ENCODE measurements at places on chromosomes 4 and X. TPM values are rescaled to one million over a fixed set of nuclear protein-coding genes. Genes with fewer than 3 reads are reported as not detected.

Gene IBSP
- polyA plus RNA-seq, result not detected

Gene S100G
- not detected for polyA plus RNA-seq

Gene HTN1
- not detected for polyA plus RNA-seq

Gene TASL
- polyA plus RNA-seq, result 2.2 TPM

Measured in ovary (tissue), 10 donors.